Neural crest cell (in vitro differentiated cells): ENCODE measurements at places on chromosomes 2 and 18.

GRCh38 chr2:108228006-108228405 lies 11.8 kb upstream of the SULT1C3 start:
- no peak for DNase-seq

GRCh38 chr2:45505138-45505537 lies 105.9 kb downstream of the SRBD1 start:
- DNase-seq, result no peak

DNA sequence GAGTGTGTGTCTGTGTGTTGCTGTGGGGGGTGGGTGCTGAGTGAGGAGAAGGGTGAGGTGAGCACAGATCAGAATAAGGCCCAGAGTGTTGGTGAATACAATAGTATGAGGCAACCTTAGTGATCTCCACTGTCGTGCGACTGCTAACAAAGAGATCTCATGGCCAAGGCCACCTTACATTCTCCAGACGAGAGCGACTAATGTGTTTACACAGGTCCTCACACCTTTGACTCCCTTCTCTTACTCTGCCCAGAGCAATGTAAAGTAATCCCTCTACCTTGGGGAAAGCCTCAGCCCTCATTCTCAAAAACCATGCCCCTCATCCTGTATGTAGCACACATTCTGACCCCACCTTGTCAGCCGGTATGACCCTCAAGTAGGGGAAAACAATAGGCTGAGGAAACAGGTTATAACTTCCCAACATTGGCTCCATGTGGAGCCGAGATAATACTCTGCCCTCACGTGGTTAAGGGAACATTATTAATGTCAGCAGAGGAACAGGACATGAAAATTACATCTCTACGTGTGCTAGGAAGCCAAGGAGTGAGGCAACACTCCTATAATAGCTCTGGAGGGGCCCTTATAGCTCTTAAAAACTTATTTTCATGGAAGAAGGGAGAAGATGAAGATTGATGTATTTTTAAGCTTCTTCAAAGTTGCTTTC lies 323.0 kb upstream of the NT5C1B start:
- DNase-seq, result no peak

DNA sequence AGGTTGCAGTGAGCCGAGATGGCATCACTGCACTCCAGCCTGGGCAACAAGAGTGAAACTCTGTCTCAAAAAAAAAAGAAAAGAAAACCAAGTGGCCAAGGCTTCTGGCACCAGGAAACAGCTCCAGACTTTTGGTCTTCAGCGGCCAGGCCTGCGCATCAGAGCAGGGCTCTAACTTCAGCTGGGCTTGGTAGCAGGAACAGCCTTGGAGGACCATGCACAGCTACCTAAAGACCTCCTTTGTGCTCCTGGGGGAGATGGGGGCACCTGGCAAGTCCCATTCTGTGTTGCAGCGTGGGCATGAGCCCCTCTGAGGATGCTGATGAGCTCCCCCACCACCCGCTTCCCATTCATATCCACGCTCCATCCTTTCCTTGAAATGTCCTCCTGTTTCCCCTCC lies 56.4 kb upstream of the SEMA4C start:
- DNase-seq, result no peak

- no peak for DNase-seq
Measured at GRCh38 chr2:65681503-65681902, 249.1 kb upstream of the SPRED2 start.

GRCh38 chr2:232884549-232885263 lies 14.6 kb downstream of the SNORC start:
- DNase-seq, result no peak

- no peak for DNase-seq
Measured at GRCh38 chr18:49690312-49690711, 123.0 kb downstream of the ACAA2 start.

DNA sequence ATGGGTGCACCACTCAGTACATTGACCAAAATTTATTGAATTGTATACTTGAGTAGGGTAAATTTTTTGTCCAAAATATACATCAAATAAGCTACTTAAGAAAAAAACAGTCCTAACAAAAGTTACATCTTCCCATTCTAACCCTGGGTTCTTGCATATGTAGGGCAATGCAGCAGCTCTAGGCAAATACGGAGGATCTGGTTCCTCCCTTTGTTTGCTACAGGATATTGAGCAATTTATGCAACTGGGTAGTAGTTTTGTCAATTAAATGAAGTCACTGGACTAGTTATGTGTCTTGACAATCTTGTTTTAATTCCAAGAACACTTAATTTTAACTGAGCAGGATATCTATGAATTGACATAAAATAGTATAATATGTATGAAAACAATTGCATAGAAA lies 1507.2 kb upstream of the PIK3C3 start:
- DNase-seq, result no peak

- no peak for DNase-seq
Measured at GRCh38 chr2:172896661-172897081, 161.0 kb downstream of the RAPGEF4 start.

DNA sequence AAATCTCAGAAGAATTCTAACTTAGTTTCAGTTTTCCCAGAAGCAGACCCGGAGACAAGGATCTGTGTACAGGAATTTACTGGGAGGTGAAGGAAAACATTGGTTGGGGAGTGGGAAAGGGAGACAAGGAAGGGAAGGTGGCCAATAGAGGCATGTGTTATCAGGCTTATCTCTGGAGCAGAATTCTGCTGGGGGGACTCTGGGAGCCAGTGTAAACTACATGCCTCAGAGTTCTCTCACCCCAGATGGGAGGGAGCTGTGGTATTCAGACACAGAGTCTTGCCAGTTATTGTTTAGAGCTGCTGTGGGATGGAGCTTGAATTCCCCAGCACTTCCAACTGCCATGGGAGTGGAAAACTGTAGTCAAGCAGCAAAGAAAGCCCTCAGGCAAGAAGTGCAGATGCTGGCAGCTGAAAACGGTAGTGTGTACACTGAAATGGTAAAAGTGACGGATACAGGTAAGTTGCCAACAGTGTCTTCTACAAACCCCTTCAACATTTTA lies 19.0 kb downstream of the DNPEP start:
- DNase-seq, result no peak

GRCh38 chr2:96665083-96665569 lies 22.6 kb downstream of the FER1L5 start:
- no peak for DNase-seq

DNA sequence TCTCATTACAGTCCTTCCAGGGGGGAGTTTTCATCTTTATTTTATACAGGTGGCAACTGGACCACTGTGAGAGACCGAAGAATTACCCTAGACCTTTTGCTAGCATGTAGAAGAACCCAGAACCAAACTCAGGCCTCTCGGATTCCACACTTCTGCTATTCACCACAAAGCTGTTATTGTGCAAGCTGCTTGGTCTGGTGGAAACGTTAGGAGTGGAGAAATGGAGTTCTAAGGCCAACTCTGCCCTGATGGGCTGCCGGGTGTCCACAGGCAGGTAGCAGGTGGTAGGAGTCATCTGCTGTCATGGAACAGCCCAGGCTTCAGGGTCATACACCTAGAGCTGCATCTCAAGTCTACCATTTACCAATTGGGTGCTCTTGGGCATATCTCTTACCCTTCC lies 218.8 kb downstream of the BCL11A start:
- no peak for DNase-seq

DNA sequence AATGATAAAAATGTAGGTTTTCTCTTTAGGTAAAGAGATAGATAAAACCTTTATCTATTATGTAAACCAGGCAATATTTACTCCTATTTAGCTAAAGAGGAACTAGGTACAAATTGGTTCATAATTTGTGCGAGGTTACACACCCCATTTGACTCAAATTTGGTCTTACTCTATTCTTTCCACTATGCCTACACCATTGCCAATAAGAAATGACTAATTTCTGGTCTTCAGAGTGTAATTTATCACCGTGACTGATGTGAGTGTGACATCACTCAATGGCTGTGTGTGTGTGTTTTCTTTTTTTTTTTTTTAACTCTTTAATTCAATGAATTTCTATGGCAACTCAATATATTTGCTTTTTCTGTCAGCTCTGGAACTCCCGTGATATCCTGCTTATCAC lies 955.8 kb downstream of the TDRD15 start:
- DNase-seq, result no peak

- no peak for DNase-seq
Measured at GRCh38 chr2:188068093-188068492, 223.6 kb upstream of the GULP1 start.

DNA sequence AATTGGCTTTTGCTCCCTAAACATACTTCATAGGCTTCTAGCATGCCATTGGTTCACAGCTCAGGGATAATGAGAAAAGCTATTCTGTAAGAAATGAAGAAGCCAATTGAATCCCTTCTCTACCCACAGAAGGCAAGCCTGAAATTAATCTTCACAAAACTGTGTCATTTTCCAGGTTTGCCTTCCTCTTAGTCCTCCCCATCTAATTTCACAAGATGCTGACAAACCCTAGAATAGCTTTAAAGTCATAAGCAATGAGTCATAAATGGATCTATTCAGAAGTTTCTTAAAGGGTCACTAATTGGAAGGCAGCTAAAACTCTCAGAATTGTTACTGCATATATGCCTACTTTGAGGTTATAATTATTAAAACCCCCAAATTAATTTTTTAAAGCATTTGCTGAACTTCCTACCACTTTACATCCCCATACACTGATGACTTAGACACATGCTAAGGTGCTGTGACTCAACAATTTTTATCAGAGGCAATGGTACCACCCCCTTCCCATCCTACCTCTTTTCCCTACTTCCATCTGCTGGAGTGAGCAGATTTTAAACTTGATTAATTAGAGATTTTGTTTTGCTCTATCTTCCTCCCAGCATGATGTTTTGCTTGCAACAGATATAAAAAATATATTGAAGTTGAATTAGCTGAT lies 51.3 kb upstream of the NABP1 start:
- no peak for DNase-seq

DNA sequence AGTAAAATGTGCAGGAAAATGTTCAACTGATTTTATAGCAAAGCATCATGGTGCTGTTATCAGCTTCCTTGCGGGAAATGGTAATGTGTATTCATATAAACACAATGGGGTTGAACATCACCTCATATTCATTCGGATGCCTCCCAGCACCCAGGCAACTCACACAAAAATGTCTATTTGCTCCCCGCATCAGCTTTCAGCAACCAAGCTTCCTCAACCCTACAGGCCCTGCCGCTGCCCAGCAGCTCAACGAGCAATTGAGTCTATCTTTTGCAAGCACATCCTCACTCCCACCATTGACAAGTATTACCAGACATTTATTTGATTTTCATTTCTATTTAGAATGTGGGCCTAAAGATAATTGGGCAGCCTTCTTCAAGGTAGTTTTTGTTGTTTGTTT lies 2161.4 kb upstream of the PIK3C3 start:
- no peak for DNase-seq

GRCh38 chr2:46751897-46752296 lies 163.7 kb downstream of the MCFD2 start:
- no peak for DNase-seq

DNA sequence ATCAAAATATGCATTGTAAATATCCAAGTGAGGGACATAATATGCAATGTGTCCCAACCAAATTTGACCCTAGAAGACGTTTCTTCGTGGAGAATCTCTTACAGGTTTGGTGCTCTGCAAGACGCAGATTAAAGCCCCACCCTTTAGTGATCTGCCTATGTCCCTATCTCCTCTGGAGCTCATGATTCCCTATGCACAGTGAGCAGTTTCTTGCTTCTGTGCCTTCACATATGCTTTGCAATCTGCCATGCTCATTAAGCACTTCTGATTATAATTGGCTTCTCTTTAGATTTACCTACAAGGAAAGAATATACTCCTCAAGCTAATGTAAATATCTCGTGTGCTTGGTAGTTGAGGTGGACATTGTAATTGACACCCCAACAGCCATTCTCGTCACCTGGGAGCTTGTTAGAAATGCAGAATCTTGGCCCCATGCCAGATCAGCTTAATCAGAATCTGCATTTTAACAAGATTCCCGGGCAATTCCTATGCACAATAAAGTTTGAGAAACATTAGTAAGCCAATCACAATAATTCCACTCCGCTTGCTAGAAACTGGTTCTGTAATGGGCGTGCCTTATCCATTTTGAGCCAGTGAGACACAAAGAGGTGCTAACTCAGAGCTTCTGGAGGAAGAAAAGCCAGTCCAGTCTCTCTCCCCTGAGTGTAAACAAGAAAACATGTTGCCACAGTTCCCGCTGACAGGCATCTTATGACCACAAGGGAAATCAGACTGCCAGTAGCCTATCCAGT lies 2.8 kb upstream of the PUM2 start:
- DNase-seq, result no peak

DNA sequence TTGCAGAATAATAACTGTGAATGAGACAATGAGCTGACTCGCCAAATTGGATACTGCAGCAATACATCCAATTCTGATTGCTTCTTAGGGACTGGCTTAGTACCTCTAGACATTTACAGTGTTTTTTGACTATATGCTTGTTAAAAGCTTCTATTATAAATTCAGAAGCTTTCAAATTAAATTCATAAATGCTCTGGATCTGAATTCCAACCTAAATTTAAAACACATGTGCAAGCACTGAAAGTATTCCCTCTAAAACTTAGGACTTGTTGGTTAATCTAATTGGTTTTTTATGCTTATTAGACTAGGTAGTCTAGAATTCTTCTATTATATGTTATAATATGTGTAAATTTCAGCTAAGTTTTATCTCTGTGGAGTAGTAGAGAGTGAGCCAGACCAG lies 306.9 kb downstream of the CPS1 start:
- DNase-seq, result no peak

- no peak for DNase-seq
Measured at GRCh38 chr18:708096-708495, 4.3 kb downstream of the ENOSF1 start.

DNA sequence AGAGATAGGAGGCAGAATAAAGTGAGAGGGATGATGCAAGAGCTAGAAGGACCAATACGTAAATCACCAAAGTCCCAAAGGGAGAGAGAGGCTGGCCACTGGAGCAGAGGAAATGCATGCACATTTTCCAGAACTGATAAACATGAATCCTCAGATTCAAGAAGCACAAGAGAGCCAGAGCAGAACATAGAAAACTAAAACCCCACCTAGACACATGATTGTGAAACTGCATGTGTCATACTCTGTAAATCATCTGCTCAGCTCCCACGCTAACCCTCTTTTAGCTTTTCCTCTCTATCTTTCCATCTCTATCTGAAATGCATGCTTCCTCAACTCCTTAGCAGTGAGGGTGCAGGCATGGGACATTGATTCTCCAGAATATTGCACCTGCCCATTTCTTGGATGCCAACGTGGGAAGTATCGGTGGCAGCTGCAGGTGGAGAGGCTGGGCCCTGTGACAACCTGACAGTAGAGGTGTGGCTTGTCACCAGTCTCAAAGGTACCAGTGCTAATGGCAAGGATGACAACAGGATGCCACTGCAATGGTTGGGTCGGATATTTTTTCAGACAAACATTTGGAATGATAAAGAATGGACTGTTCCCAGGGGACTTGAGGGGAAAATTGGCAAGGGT lies 89.3 kb upstream of the OTOS start:
- no peak for DNase-seq

DNA sequence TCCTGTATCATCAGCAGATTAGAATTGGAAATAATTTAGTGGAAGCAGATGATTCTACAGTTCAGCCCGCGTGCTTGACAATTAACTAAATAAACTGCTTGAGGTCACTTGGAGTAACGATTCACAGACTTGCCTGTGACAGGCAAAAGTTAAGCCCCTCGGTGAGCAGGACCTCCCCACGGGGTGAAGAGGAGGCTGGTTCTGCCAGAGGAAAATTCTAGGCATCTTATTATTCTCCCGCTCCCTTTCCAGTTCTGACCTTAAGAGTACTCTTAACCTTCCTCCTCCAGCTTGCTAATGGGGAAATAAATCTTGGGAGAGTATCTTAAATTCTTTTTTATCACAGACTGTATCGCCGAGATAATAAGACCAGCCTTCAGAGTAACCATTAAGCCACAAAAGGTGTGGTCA lies 169.7 kb upstream of the SMAD2 start:
- DNase-seq, result no peak

- no peak for DNase-seq
Measured at GRCh38 chr2:118045286-118045685, 31.4 kb upstream of the CCDC93 start.
